Stimulated activated CD4-positive, alpha-beta T cell treated with anti-CD3 and anti-CD28 coated beads, TNF-alpha, amount 100 ng/mL, for 1 hour (primary cell): ENCODE measurements at places on chromosomes 6 and 20.
A peak's percentile ranks its signal among the peaks of the same experiment; 100 is the strongest.

- no peak for DNase-seq
Observed at GRCh38 chr6:99119109-99120031, 171.6 kb upstream of the FBXL4 start.

GRCh38 chr6:127076466-127076865, 42.0 kb upstream of the RSPO3 start:
- no peak for DNase-seq

DNA sequence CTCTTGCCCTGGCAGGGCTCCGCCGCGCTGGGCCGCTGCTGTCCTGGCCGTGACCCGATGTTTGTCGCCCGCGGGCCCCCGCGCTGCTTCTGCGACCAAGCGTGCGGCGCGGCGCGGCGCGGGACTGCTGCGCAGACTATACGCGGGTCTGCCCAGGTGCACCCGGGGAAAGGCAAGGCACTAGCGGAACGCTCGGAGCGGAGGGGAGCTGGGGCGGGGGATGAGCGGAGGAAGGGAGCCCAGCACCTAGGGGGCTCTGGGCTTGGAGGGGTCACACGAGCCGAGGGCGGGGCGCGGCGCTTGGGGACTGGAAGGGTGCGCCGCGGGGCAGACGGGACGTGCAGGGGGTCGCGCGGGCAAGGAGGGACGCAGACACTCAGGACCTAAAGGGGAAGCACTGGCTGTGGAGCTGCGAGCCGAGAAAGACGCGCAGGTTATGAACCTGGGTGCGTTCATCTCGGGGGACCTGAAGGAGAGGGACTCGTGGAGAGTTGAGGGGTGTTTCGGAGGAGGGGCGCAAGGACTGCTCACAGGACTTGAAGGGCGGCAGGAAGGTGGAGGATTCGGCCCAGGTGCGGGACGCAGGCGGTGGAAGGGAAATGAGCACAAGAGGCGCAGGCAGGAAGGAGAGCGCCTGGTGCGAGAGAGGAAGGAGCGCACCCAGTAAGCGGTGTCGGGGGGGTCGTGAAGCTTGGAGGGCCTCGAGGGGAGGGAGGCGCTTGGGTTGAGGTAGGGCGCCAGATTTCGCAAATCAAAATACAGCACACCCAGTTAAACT, 40.8 kb upstream of the ZNFX1 start:
- DNase-seq, result no peak

DNA sequence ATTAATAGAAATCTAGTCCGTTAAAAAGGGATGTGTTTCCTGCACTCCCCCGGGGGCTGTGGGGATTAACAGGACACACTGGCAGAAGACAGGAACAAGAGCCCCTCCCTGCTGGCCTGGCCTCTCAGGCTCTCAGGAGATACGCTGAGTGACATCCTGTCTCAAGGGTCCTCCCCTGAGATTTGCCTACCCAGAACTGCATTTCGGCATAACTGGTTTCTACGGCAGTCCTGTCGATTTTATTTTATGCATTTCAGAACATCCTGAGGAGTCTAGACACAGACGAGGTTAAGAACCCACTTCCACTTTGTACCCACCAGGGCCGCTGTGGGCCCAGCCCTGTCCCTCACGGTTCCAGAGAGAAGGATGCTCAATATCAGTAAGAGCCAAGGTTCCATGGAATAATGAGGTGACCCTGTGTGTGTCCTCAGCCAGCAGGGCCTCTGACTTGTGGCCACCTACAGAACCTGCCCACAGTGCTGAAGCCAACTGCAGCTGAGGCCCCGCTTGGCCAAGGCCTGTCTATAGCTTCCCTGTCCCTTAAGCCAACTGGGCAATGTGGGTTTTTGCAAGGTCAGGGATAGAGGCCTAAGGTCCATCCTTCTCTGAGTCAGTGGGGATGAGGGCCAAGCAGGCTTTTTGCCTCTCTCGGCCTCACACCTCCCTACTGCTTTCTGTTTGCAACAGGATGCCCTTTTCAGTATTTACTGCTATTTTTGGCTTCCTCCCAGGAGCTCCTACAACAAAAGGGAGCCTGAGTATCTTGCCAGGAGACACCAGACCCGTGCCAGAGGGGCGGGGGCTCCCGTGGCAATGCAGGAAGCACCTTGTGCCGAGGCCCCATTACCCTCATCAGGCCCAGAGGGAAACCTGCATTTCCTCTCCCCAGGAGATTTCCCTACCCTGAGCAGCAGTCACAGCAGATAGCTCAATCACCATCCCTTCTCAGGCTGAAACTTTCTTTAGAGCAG, 14.7 kb downstream of the UQCC2 start:
- no peak for DNase-seq

DNA sequence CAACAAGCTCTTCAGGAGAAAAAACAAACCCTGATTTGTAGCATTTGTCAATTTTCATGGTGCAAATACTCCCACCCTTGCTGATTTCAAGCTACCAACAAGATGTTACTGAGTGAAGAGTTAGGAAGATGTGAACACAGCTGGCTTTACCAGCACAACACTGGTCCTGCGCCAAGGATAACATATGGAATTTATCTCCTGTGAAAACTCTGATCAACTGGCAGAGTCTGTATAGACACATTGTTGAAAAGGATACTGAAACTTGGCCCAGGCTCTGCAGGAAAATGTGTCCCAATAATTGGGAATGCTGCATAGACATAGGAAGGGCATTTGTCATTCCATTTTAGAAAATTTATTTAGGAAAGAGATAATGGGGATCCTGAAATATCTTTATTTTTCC, 29.0 kb downstream of the OTOR start:
- DNase-seq, result no peak

- DNase-seq, result no peak
Observed at GRCh38 chr20:36540551-36541211, 638 bp upstream of the MYL9 start.

DNA sequence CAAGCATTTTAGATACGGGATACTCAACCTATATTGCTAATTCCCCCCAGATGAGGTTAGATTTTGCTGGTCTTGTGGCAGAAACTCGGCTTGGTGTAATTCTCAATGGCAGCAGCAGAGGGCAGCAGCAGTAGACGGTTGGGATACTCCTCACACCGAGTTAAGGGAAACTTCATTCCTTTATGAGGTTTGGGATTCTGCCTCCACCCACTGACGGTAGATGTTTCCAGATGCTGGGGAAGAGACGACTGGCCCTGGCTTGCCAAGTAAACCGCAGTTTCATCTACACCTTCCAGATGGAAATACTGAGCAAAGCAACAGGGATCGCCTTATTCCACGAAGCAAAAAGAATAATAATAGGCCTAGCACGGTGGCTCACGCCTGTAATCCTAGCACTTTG, 8.2 kb upstream of the TBC1D7 start:
- DNase-seq, result peak; percentile 27

DNA sequence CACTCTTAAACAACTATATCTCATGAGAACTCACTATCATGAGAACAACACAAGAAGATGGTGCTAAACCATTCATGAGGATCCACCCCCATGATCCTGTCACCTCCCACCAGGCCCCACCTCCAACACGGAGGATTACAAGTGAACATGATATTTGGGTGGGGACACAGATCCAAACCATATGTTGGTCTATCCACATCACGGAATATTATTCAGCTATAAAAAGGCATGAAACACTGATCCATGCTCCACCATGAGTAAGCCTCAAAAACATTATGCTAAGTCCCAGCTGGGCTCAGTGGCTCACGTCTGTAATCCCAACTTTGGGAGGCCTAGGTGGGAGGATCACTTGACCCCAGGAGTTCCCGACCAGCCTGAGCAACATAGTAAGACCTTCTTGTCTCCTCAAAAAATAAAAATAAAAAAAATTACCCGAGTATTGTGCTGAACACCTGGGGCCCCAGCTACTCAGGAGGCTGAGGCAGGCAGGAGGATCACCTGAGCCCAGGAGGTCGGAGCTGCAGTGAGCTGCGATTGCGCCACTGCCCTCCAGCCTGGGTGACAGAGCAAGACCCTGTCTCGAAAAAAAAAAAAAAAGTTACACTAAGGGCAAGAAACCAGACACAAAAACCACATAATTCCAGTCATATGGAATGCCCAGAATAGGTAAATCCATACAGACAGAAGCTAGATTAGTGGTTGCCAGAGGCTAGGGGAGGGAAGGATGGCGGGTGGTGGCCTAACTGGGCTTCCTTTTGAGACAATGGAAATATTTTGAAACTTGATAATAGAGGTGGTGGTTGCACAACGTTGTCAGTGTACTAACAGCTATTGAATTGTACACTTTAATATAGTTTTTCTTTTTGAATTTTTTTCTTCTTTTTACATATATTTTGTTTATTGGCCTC, 43.1 kb downstream of the ZNF217 start:
- DNase-seq, result no peak

GRCh38 chr6:82693094-82693493, 329.5 kb downstream of the TPBG start:
- DNase-seq, result no peak

- no peak for DNase-seq
Observed at GRCh38 chr20:56953048-56953586, 313.3 kb downstream of the BMP7 start.

DNA sequence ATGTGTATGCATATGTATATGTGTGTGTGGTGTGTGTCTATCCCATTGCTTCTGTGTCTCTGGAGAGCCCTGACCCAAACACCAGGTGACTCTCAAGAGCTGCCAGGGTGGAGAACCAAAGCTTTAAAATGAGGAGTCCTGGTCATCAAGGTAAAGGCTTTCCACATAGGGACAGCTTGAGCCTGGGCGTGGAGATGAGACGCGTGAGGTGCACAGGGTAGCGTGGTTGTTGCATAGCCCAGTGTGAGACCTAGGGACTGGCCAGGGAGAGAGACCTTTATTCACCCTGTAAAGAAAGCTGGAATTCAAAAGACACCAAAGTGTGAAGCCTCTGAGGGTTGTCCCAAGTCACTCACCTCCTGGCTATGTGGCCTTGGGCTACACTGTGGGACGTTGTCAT, 149.1 kb downstream of the SYCP2 start:
- DNase-seq, result no peak

- no peak for DNase-seq
Observed at GRCh38 chr6:137677709-137678108, 183.5 kb upstream of the OLIG3 start.

- no peak for DNase-seq
Observed at GRCh38 chr6:148450866-148451265, 108.2 kb downstream of the SASH1 start.

DNA sequence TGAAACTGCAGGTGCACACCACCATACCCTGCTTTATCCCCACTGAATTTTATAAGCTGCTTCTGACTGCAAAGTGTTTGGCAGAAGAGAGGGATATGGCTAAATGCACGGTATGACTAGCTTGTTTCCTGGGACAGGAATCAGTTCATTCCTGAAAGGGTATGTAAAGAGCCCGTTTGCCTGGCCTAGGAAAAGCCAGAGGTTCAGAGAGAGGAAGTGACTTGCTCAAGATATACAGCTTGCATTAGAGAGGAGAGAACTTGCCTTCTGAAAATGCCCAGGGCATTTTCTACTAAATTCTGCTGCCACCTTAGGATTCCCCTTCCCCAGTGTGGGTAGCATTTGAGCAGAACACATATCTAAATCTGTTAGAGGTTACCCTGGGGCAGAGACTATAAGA, 683 bp upstream of the GCNT2 start:
- no peak for DNase-seq

DNA sequence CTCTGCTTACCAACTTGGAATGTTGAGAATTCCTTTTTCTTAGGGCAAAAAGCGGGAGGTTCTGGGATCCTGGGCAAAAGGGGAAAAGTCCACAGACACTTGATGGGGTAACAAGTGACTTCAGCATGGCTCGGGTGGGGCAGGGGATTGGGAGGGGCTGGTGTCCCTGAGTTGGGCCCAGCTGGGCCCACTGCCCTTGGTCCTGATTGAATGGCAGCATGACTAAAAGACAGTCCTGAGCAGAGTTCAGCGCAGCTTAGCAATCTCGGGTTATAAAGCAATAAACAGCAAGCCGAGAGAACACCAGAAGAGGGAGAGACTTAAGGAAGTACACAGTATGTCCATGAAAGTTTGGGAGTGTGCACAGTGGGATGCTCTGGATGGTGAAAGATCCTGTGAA, 5.6 kb downstream of the PPP2R5D start:
- DNase-seq, result no peak

- no peak for DNase-seq
Observed at GRCh38 chr6:64335195-64335594, 699.6 kb downstream of the PHF3 start.

DNA sequence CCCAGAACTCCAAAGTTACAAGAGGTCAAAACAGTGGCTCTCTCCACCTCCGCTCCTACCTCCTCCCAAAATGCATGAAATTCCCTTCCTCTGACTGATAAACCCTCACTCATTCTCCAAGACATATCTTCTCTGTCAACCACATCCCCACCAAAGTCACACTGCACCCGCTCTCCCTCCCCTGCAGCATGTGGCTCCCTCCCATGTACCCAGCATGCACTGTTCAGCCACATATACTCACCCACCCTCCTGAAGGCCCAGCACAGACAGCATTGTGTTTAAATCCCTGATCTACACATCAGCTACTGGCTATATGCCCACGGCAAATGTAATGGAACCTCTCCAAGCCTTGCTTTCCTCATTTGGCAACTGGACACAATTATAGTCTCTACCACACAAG, 5.5 kb upstream of the POU5F1 start:
- no peak for DNase-seq

DNA sequence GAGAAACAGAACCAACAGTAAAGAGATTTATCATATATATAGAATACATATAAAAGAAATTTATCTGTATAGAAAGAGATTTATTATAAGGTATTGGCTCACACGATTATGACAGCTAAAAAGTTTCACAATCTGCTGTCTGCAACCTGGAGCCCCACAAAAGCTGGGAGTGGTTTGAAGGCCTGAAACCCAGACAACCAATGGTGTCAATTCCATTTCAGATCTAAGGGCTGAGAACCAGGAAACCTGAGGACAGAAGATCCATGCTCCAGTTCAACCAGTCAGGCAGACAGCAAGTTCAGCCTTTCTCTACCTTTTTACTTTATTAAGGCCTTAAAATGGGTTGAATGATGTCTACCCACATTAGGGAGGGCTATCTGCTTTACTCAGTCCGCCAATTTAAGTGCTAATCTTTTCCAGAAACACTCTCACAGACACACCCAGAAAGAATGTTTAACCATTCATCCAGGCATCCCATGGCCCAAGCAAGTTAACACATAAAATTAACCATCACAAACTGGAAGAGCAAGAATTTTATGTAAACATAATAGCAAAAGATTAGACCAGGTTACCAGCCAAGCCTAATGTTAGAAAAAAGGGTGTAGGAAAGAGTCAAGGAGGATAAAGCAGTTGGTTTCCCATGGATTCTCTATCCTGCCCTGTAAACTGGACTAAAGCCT, 170.9 kb downstream of the FUT9 start:
- no peak for DNase-seq

- DNase-seq, result no peak
Observed at GRCh38 chr6:18359237-18359885, 27.8 kb upstream of the RNF144B start.
